ENCODE measurements at places on chromosomes 2 and 18.

- no peak overlapping the region for H3K4me3 ChIP-seq
- no peak for DNase-seq
- H3K27me3 ChIP-seq: no peaks in the 10 kb centered on the region
- H3K4me1 ChIP-seq: no peaks in the 10 kb centered on the region
- no peak overlapping the region for H3K27ac ChIP-seq
Observed at GRCh38 chr18:56289381-56289780, 349.0 kb downstream of the TXNL1 start.

- no peak for DNase-seq
- peaks cover 2% of the 10 kb centered on the region for H3K27me3 ChIP-seq
- H3K4me1 ChIP-seq: peaks cover 7% of the 10 kb centered on the region
- peak overlapping the region; percentile 52 for H3K27ac ChIP-seq
- H3K36me3 ChIP-seq: peaks cover 2% of the 10 kb centered on the region
Observed at GRCh38 chr2:30257266-30258214, 26.2 kb downstream of the LBH start.

DNA sequence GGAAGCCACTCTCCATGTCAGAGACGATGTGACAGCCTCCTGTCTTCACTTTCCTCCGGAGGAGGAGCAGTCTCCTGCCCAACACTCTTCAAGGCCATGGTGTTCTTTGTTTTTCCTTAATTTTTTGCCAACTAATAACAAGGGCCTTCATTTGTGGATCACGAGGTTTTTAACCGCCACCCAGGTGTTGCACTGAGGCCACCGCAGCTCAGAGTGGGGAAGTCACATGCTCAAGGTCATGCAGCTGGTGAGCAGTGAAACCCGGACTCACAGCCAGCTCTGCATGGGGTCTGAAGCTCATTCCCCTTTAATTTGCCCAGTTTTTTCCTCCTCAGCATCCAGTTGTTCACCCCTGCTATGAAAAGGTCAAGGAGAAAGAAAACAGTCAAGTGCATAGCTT, 19.6 kb downstream of the ENOSF1 start:
- H3K36me3 ChIP-seq: peaks cover 3% of the 10 kb centered on the region
- DNase-seq: no peak
- H3K4me3 ChIP-seq: no peak overlapping the region

- H3K27me3 ChIP-seq: peaks cover 2% of the 10 kb centered on the region
- H3K27ac ChIP-seq: no peak overlapping the region
- no peak overlapping the region for H3K4me3 ChIP-seq
- no peak for DNase-seq
- no peaks in the 10 kb centered on the region for H3K36me3 ChIP-seq
Observed at GRCh38 chr18:52612406-52612805, 272.4 kb downstream of the DCC start.

GRCh38 chr2:232418466-232419244, 12.0 kb downstream of the ALPG start:
- peaks cover 91% of the 10 kb centered on the region for H3K27me3 ChIP-seq
- H3K36me3 ChIP-seq: peaks cover 3% of the 10 kb centered on the region
- H3K27ac ChIP-seq: no peak overlapping the region
- peaks cover 9% of the 10 kb centered on the region for H3K4me1 ChIP-seq

DNA sequence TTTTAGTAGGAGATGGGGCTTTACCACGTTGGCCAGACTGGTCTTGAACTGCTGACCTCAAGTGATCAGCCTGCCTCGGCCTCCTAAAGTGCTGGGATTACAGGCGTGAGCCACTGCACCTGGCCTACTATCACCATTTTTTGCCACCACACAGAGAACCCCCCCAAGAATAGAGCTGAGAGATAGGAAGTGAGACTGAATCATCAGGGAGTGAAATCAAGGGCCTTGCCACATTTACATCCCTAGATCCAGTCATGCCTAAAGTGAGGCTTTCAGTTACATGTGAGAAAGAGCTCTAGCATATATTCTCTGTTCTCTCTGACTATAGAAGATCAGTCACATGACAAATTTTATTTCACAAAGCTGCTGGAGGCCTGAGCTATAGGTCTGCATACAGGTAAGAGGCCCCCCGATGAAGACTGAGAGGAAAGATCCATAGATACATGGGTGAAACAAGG, 28.0 kb upstream of the KCMF1 start:
- no peak for DNase-seq
- H3K27ac ChIP-seq: no peak overlapping the region
- no peak overlapping the region for H3K4me3 ChIP-seq
- H3K4me1 ChIP-seq: peaks cover 4% of the 10 kb centered on the region
- no peaks in the 10 kb centered on the region for H3K36me3 ChIP-seq

GRCh38 chr2:137802038-137802437, 162.2 kb upstream of the HNMT start:
- peaks cover 2% of the 10 kb centered on the region for H3K36me3 ChIP-seq
- H3K27me3 ChIP-seq: peaks cover 6% of the 10 kb centered on the region
- no peak overlapping the region for H3K27ac ChIP-seq
- DNase-seq: no peak
- H3K4me3 ChIP-seq: no peak overlapping the region

DNA sequence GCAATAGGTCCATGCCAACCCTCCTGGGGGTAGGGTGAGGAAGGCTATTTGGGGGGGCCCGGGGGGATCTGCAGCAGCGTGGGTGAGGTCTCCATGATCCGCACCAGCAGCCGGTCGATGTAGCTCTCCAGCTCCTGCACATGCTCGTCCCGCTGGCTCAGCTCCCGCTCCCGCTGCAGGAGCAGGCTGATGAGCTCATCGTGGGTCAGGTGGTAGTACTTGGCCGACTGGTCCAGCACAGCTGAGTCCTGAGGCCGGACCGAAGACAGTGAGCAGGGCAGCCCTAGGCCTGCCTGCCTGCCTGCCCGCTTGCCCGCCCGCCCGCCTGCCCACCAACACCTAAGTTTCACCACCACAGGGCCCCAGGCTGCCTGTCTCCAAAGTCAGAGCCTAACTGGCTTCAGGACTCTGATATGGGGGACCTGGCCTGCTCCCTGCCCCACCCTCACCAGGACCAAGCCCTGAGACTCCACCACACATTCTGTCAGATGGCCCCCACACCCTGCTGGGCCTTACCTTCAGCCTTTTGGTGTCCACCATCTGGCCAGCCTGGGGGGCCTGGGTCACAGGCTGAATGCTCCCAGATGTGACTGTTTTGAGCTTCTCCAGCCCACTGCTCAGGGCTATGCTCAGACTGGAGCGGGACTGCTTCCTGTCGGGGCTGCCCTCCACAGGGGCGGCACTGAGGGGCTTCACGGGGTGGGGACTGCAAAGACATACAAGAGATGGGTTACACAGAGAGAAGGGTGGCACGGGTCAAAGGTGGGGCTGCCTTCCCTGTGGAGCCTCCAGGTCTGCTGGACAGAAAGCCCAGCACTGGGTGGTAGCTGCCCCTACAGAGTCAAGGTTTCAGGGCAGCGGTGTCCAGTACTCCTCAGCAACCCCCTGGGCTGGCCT, 4.2 kb upstream of the SFXN5 start:
- no peak overlapping the region for H3K27ac ChIP-seq
- H3K36me3 ChIP-seq: no peaks in the 10 kb centered on the region
- DNase-seq: no peak
- no peaks in the 10 kb centered on the region for H3K27me3 ChIP-seq
- H3K4me3 ChIP-seq: no peak overlapping the region
- H3K4me1 ChIP-seq: peaks cover 10% of the 10 kb centered on the region

- DNase-seq: no peak
- no peaks in the 10 kb centered on the region for H3K4me1 ChIP-seq
- no peaks in the 10 kb centered on the region for H3K36me3 ChIP-seq
- no peaks in the 10 kb centered on the region for H3K27me3 ChIP-seq
- no peak overlapping the region for H3K27ac ChIP-seq
Observed at GRCh38 chr2:15050483-15050882, 418.0 kb downstream of the LRATD1 start.

DNA sequence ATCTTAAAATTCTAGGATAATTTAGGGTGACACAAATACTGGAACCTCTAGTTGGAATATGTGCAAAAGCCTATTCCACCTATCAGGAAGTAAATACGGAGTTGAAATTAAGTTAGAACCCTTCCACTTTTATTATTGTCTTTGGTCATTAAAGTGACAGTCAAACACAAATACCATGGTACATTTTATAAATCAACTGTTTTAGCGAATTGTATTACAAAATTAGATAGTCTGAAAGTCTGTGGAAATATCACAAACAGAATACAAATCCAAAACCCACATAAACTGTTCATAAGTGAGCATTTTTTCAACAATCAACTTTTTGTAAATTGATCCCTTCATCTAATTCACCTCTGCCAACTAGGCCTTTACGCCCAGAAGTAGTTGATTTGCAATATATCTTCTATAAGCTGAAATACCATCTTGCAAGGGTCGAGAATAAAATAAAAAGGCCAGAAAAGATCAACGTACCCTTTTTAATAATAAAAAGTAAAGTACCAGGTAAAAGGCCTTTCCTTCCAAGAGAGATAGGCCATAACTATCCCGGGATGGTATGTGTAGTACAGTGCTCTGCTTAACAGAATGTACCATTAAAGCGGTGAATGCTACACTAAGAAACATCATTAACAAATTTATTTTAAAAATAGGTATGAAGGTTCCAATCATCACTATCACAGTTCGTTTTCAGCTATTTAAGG, 1.3 kb downstream of the USP34 start:
- H3K4me1 ChIP-seq: peaks cover 33% of the 10 kb centered on the region
- no peak for DNase-seq
- peaks cover 2% of the 10 kb centered on the region for H3K36me3 ChIP-seq

DNA sequence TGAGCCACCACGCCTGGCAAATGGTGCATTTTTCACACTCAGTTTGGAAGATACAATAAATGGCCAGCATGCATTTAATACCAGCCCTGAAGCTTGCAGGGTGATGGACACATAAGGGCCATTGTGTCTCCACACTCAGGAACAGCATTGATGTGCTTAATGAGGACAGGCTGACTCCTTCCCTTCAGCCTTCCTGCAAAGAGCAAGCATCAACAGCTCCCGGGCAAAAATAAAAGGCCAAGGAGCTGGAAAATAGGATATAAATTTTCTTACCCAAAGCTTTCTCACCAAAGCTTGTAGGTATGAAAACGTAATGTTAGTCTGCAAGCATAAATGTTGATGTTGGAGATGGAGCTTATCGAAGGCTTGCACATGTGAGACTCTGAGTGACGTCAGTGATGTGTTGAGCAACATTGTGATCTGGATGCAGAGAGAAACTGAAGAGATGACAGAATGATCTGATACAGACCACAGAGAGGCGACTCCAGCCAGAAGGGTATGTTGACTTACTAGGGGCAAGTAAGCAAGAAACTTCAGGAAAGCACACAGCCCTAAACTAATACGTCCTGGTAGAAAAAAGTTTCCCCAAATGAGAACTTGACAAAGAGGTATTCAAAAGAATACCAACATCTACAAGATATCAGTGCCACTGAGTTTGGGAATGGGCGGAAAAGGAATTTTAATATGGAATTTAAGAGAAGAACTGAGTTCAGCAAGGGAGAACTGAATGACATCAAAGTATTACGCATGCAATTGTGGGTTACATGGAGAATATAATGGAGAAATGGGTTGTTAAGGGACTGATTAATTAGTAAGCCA, 256.5 kb downstream of the TGIF1 start:
- H3K27ac ChIP-seq: no peak overlapping the region
- no peak overlapping the region for H3K4me3 ChIP-seq
- no peaks in the 10 kb centered on the region for H3K27me3 ChIP-seq
- peaks cover 26% of the 10 kb centered on the region for H3K4me1 ChIP-seq

GRCh38 chr2:24508878-24509277, 17.8 kb downstream of the NCOA1 start:
- no peak for DNase-seq
- no peak overlapping the region for H3K4me3 ChIP-seq
- H3K4me1 ChIP-seq: peaks cover 4% of the 10 kb centered on the region
- H3K27me3 ChIP-seq: no peaks in the 10 kb centered on the region
- no peak overlapping the region for H3K27ac ChIP-seq

- DNase-seq: no peak
- no peak overlapping the region for H3K4me3 ChIP-seq
- peaks cover 20% of the 10 kb centered on the region for H3K4me1 ChIP-seq
- H3K27ac ChIP-seq: no peak overlapping the region
Observed at GRCh38 chr2:239184968-239185903, 215.6 kb downstream of the HDAC4 start.

GRCh38 chr18:9808295-9809241, 77.2 kb upstream of the TXNDC2 start:
- no peaks in the 10 kb centered on the region for H3K27me3 ChIP-seq
- peaks cover 7% of the 10 kb centered on the region for H3K36me3 ChIP-seq
- no peak for DNase-seq

DNA sequence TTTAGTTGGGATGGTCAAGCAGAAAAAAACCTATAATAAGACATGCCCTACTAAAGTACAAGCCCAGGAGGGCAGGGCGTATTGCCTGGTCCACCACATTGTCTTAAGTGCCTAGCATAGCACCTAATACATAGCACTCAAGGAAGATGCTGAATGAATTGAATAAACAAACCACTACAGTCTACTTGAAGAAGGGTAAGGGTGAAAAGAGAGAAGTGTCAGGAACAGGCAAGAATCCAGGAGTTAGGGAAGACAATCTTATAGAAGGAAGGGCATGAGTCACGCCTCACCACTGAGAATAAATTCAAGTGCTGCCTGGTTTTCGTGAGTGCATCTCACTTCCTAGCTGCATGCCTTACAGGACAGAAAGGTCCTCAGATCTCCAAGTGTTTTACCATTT, 13.9 kb downstream of the SLC19A3 start:
- no peaks in the 10 kb centered on the region for H3K4me1 ChIP-seq
- H3K27me3 ChIP-seq: peaks cover 2% of the 10 kb centered on the region
- DNase-seq: no peak
- no peaks in the 10 kb centered on the region for H3K36me3 ChIP-seq
- H3K27ac ChIP-seq: no peak overlapping the region

DNA sequence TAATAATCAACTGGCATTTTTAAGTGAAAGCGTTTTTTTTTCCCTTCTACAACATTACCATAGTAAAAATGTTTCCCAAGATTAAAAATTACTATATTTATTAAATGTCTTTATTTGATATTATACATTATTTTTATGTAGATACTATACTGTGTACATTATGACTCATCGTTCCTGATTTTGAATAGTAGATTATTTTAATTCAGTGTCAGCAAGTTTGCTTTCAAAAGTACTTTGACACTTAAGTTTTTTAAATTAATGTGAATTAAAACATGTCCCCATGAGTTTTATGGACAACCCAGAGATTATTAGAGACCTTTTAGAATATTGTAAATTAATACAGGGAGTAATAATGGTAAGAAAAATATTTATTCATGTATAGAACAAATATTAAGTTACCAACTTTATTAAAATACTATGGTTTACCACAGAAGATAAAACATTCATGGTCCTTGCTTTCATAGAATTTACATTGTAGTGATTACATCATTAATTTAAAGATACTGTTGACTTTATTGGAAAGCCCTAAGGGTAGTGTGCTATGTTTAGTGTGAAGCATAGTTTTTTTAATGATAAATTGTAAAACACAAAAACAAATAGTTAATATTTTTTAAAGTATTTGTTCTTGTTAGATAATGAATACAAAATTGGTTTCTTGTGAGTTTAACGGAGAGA, 21.9 kb downstream of the DYNC1I2 start:
- H3K36me3 ChIP-seq: no peaks in the 10 kb centered on the region
- no peak overlapping the region for H3K4me3 ChIP-seq
- H3K27ac ChIP-seq: no peak overlapping the region

- no peak overlapping the region for H3K4me3 ChIP-seq
- H3K36me3 ChIP-seq: no peaks in the 10 kb centered on the region
- H3K27me3 ChIP-seq: no peaks in the 10 kb centered on the region
- H3K27ac ChIP-seq: no peak overlapping the region
Observed at GRCh38 chr2:52879561-52879960, 888.0 kb upstream of the CHAC2 start.
